M059J (cell line): ENCODE measurements at places on chromosomes 12 and 14. TPM values are rescaled to one million over a fixed set of nuclear protein-coding genes. Genes with fewer than 3 reads are reported as not detected.
A peak's percentile ranks its signal among the peaks of the same experiment; 100 is the strongest.

Gene JPH4
- total RNA-seq, result 0.10 TPM in 1 of 2 replicates, not detected in the other

Gene CACNA2D4
- total RNA-seq, result 0.15 and 0.91 TPM in 2 replicates

Gene IFNG-AS1
- not detected in 2 replicates for total RNA-seq

Gene TAS2R30
- total RNA-seq, result 0.89 TPM in 1 of 2 replicates, not detected in the other

Gene PNP
- 79.3 and 84.2 TPM in 2 replicates for total RNA-seq

Gene RTN1
- 0.49 TPM in 1 of 2 replicates, not detected in the other for total RNA-seq

Gene SOCS2
- total RNA-seq, result 79.8 and 110 TPM in 2 replicates

Gene SCN8A
- 2.7 and 6.4 TPM in 2 replicates for total RNA-seq

Gene STON2
- total RNA-seq, result 0.20 and 1.3 TPM in 2 replicates

Gene FOXM1
- total RNA-seq, result 45.5 and 67.5 TPM in 2 replicates

Gene CD163
- total RNA-seq, result not detected in 2 replicates

Gene GCH1
- 2.9 and 5.4 TPM in 2 replicates for total RNA-seq

Gene ZDHHC22
- 0.02 TPM in 1 of 2 replicates, not detected in the other for total RNA-seq

Gene HOTAIR
- 5.0 and 7.4 TPM in 2 replicates for total RNA-seq

Gene CCDC60
- total RNA-seq, result not detected in 2 replicates

Gene AICDA
- not detected in 2 replicates for total RNA-seq

Gene SLC2A3
- 12.1 and 13.0 TPM in 2 replicates for total RNA-seq

Gene ERP27
- not detected in 2 replicates for total RNA-seq

Gene TMEM233
- not detected in 2 replicates for total RNA-seq

- peak; percentile 36 for DNase-seq
These were observed 437.3 kb downstream of the MED13L start for GRCh38 chr12:115840159-115840558.

- DNase-seq, result no peak
These were observed 202.7 kb downstream of the PRKD1 start for GRCh38 chr14:29724991-29725390.

- DNase-seq, result peak; percentile 96
These were observed 3.4 kb upstream of the TRAFD1 start for GRCh38 chr12:112121780-112122565.

- no peak for DNase-seq
These were observed 43.9 kb downstream of the DIO3 start for GRCh38 chr14:101604935-101605780.

GRCh38 chr14:60420050-60420449 lies 65.8 kb downstream of the C14orf39 start:
- no peak for DNase-seq

- no peak for DNase-seq
These were observed 244.2 kb upstream of the CLEC14A start for GRCh38 chr14:38500125-38500524.

DNA sequence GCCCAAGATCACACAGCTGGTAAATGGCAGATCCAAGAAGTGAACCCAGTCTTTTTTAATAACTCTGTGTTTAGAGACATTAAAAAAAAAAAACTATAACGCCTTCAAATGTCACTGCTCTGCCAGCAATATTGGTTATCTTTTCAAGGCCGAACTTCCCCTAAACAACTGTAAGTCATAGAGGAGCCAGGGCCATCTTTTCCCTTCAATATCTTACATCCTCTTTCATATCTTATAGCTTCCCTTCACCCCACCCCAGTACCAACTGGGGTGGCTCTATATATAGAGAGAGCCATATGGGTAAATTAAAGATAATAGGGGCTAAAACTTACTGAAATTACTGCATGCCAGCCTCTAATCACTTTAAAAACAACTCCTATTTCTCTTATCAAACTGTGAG lies 100.2 kb downstream of the STAB2 start:
- no peak for DNase-seq

DNA sequence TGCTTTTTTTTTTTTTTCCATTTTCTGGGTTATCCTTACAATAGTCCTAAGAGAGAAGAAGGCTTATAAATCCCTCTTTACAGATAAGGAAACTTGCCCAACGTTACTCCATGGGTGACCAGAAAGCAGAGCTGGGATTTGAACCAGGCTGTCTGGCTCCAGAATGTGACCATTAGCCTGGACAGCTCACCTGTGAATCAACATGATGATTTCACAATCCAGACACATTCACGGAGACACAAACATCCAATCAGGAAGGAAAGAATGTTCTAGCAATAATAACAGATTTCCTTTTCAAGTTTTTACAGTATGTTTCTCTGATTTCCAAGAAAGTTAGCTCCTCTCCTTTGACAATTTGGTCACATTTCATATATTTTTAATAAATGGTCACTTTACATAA lies 118.3 kb downstream of the GALC start:
- no peak for DNase-seq

- DNase-seq, result no peak
These were observed 46.2 kb downstream of the AACS start for GRCh38 chr12:125111403-125111802.

DNA sequence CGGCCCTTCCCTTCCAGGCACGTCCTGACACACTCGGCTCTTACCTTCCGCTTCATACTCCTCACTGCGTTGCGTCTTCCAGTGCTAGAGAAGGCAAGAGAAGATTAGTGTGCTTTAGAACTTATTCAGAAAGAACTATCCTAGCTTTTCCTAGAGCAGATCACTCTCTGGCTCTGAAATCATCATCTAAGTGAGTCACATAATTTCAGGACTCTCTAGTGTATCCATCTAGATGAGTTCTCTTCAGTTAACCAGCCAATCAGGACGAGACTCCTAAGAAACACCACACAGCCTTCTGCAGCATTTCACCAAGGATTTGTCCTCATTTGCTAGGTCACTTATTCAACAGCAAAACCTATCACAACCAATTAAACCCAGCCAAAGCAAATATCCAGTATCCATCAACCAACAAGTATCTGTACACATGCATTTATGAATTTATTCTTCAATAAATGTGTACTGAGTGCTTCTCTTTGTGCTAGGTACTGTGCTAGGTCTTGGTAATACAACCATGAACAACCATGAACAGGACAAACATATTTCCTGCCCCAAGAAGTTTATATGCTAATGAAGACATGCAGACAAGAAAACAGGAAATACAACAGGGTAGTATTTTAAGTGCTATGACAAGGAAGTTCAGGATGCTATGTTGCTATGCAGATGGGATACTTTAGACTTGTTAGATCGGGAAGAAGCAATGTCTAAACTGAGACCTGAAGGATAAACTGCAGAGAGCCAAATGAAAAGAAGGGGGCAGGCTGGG lies 52.1 kb downstream of the NIN start:
- DNase-seq, result no peak

- DNase-seq, result peak; percentile 81
These were observed 319.8 kb downstream of the CEP128 start for GRCh38 chr14:80621701-80622100.

DNA sequence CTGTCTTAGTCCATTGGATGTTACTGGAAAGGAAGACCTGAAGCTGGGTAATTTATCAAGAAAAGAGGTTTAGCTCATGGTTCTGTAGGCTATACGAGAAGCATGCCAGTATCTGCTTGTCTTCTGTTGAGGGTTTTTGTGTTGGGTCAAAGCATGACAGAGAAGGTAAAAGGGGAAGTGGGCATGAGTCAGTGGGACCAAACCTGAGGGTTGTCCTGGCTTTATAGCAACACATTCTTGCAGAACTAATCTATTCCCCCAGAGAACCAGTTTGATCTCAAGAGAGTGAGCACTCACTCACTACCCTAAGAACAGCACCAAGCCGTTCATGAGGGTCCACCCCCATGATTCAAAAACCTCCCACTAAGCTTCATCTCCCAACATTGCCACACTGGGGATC lies 19.0 kb upstream of the KRAS start:
- DNase-seq, result no peak

- peak; percentile 45 for DNase-seq
These were observed 47.2 kb downstream of the ALDH1L2 start for GRCh38 chr12:105036937-105037649.

- no peak for DNase-seq
These were observed 32.2 kb upstream of the BHLHE41 start for GRCh38 chr12:26157001-26157400.

- no peak for DNase-seq
These were observed 101.8 kb downstream of the CMKLR1 start for GRCh38 chr12:108237272-108237671.

GRCh38 chr14:29039171-29039570 lies 272.6 kb downstream of the FOXG1 start:
- DNase-seq, result peak; percentile 44

GRCh38 chr14:42734041-42734440 lies 1127.4 kb downstream of the LRFN5 start:
- DNase-seq, result no peak

DNA sequence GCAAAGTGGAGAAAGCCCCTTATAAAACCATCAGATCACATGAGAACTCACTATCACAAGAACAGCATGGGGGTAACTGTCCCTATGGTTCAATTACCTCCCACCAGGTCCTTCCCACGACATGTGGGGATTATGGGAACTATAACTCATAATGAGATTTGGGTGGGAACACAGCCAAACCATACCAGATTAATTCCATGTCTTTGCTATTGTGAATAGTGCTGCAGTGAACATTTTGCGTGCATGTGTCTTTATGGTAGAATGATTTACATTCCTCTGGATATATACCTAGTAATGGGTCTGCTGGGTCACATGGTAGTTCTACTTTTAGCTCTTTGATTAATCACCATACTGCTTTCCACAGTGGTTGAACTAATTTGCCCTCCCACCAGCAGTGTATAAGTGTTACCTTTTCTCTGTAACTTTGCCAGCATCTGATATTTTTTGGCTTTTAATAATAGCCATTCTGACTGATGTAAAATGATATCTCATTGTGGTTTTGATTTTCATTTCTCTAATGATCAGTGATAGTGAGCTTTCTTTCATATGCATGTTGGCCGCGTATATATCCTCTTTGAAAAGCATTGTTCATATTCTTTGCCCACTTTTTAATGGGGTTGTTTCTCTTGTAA lies 29.7 kb upstream of the SAV1 start:
- DNase-seq, result no peak

GRCh38 chr12:91205811-91206210 lies 23.2 kb upstream of the DCN start:
- DNase-seq, result peak; percentile 50

- no peak for DNase-seq
These were observed 46.5 kb upstream of the IFNG-AS1 start for GRCh38 chr12:67942724-67943123.

DNA sequence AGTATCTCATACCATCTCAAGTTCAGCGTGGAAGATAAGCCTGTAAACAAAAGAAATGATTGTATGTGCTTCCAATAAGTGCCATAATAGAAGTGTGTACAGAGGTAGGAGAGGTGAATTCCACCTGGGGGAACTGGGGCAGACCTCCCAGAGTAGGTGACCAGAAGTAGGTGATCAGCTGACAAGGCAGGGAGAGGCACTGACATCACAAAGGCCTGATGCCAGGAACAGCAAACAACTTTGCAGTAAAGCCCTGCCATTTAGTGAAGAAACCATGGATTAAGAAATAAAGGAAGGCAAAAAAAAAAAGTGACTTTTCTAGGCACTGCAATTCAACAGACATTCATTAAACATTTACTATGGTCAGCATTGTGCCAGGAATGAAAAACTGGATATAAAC lies 31.1 kb downstream of the NR1H4 start:
- DNase-seq, result no peak

DNA sequence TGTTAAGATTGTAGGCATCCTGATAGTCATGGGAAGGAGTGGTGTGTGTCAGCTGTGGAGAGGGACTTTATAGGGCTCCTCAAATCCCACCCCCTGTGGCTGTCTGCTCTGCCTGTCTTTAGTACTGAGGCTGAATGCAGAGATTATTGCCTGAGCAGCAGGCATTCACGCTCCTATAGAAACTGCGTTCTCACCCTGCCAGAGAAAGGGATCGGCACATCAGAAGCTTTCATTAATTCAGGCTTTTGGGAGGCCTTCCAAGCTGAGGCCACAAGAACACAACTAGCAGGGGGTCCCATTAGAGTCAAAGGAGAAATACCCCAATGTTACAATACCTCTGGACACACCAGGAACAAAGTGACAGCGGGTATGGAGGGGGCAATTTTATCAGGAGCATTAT lies 12.6 kb downstream of the KCNK10 start:
- no peak for DNase-seq

DNA sequence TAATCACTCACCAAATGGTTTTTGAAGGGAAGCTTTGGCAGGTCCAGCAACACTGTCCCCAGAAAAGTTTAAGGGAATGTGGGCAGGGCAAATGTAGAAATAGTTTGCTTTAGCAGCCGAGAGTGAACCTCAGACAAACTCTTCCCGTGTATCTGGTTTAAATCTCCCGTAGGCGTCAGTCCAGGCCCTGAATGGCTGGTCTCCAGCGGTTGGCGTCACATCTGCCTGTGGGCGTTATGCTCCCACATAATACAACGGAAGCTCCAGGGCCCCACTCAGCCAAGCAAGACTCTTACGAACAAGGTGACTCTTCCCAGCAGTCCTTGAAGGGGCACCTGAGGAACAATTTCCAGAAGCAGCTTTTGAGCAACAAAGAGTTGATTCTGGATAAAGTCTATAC lies 942 bp downstream of the ZC2HC1C start:
- no peak for DNase-seq

- no peak for DNase-seq
These were observed 51.6 kb downstream of the EIF2S3B start for GRCh38 chr12:10557329-10557728.

GRCh38 chr12:5593998-5594397 lies 162.1 kb downstream of the NTF3 start:
- no peak for DNase-seq

DNA sequence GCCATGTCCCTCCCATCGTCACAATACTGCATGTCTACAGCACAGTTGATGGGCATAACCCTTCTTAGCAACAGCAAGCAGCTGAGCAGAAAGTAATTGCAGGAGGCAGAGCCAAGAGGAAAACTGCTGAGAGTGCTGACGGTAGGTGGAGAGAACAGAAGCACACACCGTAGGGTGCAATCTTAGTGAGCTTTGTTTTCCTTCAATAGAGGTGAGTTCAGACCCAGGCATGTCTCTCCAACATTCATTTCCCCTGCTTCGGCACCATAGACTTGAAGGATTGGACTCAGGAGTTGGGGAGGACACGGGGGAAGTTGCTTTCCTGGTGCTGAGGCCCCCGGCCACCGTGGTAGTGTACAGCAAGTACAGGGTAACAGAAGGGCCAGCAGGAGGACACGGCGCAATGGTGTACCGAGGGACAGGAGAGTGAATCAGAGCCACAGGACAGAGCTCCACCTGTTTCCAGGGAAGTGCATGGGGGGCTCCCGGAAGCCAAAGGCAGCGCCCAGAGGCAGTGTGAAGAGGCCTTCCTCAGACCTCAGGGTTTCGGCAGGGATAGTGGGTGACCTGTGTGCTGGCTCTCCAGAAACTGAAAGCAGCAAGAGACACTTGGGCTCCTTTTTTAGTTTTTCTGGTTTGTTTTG lies 36.3 kb upstream of the SINHCAF start:
- peak; percentile 42 for DNase-seq
